T-helper 2 cell (primary cell): ENCODE measurements at places on chromosomes 1 and 21.

- no peak for DNase-seq
Measured at GRCh38 chr21:17454315-17455027, 58.4 kb upstream of the CXADR start.

DNA sequence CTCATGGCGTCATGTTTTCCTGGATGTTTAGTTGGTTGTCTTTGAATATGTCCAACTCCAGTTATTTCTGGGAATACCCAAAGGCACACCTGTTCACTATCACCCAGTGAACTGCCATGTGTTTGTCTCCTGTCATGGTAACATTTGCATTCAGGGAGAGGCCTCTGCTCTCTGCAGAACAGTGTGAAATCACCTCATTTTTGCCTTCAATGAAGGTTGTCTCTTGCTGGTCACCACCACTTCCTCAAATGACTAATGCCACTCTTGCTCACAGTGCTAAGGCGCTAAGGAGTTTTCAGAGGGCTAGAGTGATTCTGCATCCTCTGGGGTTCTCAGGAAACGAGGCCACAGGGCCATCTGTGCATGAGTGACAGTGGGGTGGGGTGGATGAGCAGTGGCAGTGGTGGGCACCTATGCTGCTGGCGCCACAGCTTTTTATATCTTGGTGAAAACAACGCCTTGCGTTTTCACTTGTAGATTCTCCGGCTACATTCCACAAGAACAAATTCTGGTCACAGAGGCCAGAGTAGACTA lies 60.0 kb upstream of the ATP5PO start:
- no peak for DNase-seq

GRCh38 chr1:228178737-228179684 lies 13.4 kb downstream of the IBA57 start:
- DNase-seq = no peak

DNA sequence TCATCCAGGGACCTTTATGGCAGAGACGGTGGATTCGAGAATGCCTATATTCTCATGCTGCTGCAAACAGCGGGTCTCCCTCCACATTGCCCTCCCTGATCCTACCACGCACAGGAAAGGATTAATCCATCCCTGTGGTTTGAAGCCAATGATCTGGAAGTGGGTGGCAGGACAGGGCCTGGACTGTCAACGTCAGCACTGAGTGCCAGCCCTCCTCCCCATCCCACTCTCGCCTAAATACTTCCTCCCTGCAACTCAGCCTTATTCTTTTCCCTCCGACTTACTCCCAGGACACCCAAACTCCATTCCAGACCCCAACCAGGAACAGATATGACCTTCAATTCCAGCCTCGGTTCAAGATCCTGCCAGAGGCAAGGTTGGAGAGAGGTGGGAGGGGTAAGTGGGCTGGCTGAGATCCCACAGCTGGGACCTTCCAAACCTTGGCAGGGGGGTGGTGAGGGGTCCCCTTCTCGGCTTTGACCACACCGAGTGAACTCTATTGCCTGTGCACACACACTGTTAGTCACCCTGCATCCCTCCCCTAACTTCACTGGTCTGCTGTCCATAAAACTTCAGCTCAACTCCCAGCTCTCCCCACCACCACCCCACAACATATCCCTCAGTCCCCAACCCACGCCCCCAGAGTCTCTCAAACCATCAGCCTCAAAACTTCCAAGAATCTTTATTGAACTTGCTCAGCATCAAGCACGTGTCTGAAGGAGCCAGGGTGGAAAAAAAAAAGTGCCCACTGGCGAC lies 2.4 kb upstream of the S100A5 start:
- no peak for DNase-seq
